ENCODE measurements at places on chromosomes 1 and 21. TPM values are rescaled to one million over a fixed set of nuclear protein-coding genes. Genes with fewer than 3 reads are reported as not detected.

The GREM2 gene
- 0.34 TPM for polyA plus RNA-seq

The SPATA21 gene
- polyA plus RNA-seq = not detected

The IVL gene
- polyA plus RNA-seq = not detected

- DNase-seq = no peak
- no peak overlapping the region for H3K27ac ChIP-seq
- H3K27me3 ChIP-seq = no peaks in the 10 kb centered on the region
- H3K36me3 ChIP-seq = peaks cover 3% of the 10 kb centered on the region
Observed at GRCh38 chr1:173410133-173410793, 66.9 kb upstream of the PRDX6 start.

The LCE1B gene
- polyA plus RNA-seq = not detected

All from kidney (tissue), 22 donors.